ENCODE measurements at places on chromosomes 4 and X.

- no peak for ATAC-seq
Measured at GRCh38 chrX:131301155-131301554, 12.0 kb upstream of the IGSF1 start.

- no peak for ATAC-seq
Measured at GRCh38 chr4:36652857-36653256, 371.4 kb downstream of the DTHD1 start.

GRCh38 chrX:147891896-147892295 lies 19.8 kb upstream of the FMR1 start:
- no peak for ATAC-seq

DNA sequence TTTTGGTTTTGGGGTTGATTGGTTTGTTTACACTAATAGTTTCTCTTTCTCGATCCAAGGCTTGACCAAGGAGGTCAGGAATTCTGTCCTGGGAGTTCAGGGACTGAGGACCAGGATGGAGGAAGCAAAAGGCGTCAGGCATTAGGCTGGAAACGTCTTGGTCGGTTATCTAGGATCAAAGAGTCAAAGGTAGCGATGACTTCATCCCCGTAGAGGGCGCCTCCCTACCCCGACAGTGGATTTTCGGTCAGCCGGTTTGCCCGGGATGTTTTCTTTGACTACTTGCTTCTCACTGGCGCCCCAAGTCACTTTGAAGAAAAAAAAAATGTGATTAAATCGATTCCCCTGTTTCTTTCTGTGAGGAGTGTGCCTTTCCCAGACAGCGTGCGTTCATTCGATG lies 980 bp upstream of the FHDC1 start:
- ATAC-seq: peak; percentile 59

DNA sequence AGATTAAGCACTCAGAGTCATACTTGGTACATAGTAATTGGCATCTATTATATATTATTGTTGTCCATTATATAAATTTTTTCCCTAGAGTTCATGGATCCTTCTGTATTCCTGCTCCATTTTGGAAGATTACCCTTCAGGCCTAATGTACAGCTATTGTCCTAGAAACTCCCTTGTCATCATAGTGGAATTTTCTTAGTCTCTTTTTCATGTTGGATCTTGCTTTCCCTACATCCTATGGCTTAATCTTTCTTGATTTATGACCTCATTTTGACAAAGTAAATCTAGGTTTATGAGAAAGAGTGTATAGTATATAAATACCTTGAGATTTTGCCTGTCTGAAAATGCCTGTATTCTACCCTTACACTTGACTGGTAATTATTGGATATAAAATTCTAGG lies 22.1 kb downstream of the ARMCX4 start:
- ATAC-seq: peak; percentile 70

GRCh38 chr4:180234730-180235129 lies 2008.5 kb upstream of the TENM3 start:
- ATAC-seq: no peak

- no peak for ATAC-seq
Measured at GRCh38 chr4:113700602-113701150, 60.9 kb downstream of the CAMK2D start.

DNA sequence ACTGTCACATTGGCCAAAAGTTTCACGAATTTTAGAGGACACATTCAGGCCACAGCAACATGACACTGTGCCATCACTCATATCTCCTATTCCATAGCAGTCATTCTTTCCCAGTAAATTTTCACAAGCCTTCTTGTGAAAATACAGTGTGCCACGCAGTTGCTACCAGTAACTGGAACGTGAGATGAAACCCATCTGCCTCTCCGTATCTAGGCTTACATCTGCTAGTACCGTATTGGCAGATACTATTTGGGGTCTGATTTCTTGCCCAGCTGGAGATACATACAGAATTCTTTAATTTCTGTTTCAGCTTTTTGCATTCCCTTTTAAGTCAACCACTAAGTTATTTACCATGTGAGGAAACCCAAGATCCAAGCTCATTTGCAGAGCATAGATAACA lies 8.7 kb upstream of the FAM241A start:
- ATAC-seq: no peak

DNA sequence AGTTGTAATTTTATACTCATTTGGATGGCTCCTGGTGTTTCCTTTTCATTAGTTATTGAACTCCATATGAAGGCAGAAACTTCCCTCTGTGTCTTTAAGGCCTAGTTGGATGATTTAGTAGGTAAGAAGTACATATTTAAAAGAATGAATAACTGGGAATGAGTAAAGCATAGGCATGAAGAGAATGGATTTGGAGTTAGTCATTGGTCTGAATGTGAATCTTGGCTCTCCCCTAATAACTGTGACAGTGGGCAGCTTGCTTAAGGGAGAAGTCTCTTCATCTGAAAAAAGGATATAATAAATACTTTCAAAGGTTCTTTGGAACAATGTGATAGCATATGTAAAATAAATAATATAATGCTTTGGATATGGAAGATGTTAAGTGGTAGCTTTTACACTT lies 13.2 kb downstream of the SNX25 start:
- ATAC-seq: no peak

- ATAC-seq: peak; percentile 17
Measured at GRCh38 chr4:83285055-83285407, 433 bp upstream of the COQ2 start.

DNA sequence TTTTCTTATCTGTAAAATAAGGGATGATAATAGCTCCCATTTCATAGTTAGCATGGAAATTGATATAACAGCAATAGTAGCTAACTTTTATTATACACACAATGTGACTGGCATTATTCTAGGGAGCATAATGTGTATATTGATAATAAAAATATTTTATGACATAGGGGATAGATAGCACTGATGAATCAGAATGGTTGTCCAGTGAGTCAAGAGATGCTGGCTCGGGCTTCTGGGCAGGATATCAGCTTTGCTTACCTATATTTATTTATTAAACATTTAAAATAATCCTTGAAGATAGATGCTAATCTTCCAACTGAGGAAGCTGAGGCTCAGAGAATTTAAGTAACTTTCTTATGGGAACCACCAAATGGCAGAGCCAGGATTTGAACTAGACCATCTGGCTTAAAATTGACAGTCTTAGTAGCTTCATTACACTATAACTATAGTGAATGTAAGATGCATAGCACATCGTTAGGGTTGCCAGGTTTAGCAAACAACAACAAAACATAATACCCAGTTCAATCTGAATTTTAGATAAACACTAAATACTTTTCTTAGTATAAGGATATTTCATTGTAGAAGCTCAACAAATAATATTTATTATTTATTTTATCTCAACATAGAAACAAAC lies 2.7 kb downstream of the AFP start:
- no peak for ATAC-seq

DNA sequence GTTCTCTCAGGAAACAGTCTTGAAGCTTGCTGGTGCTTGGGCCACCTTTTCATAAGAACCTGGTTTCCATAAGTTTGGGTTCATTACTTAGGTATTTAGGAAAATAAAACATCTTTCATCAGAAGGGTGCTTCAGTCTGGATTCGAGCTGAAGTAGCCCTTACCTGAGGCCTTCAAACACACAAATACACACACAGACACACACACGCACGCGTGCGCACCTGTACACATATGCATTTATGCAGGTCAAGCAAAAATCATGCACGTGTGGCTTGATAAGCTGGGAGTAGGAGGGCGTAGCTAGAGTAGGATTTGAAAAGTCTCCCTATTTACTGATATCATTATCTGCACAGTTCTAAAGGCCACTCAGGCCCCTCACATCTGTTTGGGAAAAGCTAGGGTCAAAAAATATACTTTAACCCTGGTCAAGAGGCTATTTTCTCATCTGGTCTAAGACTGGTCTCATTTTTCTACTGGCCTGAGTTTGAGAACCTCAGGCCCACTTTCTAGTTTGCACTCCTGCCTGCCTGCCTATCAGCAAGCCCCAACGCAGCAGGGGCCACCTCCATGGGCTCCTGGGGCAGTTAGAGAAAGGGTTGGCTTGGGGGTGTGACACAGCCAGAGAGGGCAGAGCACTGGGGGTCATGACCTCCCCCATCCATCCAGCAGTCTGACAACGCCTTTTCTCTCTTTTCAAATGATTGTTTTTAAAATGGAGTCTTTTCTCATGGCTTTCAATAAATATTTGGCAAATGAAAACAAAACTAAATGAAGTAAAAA lies 64.3 kb downstream of the RASL11B start:
- ATAC-seq: no peak

DNA sequence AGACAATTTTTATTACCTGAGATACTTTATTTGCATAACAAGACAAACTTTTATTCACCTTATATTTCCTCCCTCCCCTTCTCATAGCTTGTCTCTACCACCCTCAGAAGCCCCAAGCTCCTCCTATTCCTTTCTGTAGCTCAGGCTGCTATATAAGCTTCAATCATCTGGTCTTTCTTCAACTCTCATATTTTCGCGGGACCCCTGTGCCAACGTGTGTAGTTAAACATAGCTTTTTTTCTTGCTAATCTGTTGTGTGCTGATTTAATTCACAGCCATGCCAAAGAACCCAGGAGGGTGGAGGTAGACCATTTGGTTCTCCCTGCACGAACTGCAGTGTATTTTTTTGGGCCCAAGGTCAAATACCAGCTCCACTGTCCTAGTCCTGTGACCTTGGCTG lies 21.1 kb upstream of the CD38 start:
- ATAC-seq: no peak

DNA sequence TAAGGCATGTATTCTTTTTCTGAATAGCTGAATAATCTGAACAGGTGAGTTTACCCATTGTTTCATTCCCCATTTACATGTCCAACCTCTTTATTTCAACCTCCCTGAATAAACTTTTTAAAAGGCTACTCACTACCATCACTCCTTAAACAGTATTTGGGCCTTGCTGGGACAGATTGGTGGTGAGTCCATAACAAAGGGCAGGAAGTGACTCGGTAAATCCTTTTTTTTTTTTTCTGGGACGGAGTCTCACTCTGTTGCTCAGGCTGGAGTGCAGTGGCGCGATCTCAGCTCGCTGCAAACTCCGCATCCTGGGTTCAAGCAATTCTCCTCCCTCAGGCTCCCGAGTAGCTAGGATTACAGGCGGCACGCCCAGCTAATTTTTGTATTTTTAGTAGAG lies 23.4 kb upstream of the SEC24B start:
- no peak for ATAC-seq

- ATAC-seq: no peak
Measured at GRCh38 chrX:1443496-1444075, 9.1 kb downstream of the ASMTL start.

DNA sequence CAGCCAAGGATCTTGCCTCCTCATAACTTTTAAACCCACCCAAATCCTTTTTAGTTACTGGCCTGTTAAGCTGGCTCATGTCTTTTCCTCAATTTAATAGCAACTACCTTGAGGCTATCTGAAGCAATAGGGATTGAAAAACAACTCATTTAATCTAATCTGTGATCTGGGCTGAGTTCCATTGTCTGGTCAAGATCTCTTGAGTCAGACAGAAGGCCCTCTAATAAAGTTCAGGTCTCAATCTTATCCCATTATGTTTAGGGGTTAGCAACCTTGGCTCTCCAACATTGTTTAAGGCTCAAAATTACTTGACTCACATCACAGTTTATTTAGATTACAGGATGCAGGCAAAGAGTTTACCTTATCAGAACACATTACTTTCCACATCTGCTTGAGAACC lies 436.1 kb downstream of the ANKRD50 start:
- no peak for ATAC-seq

DNA sequence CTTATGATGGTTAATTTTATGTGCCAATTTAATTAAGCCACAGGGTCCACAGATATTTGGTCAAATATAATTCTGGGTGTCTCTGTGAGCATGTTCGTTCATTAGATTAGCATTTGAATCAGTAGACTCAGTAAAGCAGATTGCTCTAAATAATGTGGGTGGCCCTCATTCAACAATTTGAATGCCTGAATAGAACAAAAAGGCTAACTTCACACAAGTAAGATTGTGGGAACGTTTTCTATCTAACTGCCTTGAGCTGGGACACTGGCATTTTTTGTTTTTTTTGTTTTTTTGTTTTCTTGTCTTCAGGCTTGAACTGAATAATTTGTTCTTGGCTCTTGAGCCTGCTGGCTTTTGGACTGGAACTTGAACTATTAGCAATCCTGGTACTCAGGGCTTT lies 292.4 kb upstream of the SPANXN4 start:
- ATAC-seq: no peak

DNA sequence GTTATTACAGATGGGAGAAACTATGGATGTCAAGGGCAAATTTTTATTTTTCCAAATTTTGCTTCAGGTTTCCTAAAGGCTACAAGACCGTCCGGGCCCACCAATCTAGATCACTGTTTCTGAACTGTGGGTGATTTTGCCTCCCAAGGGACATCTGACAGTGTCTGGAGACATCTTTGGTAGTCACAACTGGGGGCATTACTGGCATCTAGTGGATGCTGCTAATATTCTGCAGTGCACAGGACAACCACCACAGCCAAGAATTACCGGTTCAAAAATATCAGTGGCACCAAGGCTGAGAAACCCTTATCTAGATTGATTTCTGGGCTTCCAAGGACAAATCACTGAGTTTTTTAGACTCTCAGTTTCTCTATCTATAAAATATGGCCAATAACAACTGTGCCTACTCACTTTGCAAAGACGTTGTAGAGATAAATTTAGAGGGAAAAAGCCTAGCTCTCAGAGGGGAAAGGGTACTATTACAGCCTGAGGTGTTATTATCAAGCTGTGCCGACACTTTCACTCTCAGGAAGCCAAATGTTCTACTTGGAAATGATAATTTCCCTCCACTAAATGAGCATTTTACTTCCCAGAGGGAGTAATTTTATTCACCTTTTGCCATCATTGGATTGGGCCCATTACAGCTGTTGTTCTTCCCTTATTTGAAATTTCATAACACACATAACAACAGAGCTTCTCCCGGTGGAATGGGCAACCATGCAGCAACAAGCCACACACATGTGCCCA lies 442.1 kb downstream of the CENPC start:
- ATAC-seq: no peak

DNA sequence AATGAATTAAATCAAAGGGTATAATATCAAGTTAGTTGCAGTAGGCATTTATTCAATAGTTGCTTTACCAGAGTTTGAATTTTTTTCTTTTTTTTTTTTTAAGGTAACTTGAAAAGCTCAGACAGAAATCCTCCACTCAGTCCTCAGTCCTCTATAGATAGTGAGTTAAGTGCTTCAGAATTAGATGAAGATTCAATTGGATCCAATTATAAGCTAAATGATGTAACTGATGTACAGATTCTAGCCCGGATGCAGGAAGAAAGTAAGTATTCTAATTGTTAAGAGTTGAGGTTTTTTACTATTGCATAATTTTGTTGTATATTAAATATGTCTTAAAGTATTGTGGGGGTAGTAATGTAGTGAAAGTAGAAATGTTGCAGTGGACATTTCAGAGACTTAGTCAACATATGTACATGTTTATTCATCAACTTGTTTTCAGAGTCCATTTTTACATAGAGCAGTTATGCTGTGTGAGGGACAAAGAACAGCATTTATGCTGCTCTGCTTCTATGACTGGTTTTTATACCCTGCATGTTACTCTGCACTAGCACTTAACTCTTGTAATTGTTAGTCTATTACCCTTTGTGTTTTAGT lies 38.4 kb downstream of the SLAIN2 start:
- ATAC-seq: no peak

DNA sequence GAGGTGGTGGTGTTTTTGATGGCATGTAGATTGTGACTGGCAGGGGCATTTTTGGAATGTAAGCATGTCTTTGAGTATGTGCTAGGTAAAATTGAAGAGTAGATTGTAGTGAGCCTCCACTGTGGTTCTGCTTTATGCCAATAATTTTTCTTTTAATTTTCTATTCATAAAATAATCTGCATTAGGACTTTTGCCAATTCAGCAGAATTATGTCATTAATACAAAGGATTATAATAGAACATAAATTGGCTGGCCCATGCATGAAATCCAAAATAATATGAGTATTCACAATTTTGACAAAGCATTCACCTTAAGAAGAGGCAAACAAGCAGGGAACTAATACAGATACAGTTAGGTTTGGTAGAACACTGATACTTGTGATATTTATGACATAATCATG lies 14.9 kb upstream of the TMPRSS11E start:
- ATAC-seq: no peak

Measured in esophagus mucosa (tissue), 1 donor.